Stimulated activated CD4-positive, alpha-beta T cell treated with anti-CD3 and anti-CD28 coated beads, Interleukin-1b, Interleukin-23, amount 100 ng/mL, for 1 hour (primary cell): ENCODE measurements at places on chromosomes 3 and 15.

DNA sequence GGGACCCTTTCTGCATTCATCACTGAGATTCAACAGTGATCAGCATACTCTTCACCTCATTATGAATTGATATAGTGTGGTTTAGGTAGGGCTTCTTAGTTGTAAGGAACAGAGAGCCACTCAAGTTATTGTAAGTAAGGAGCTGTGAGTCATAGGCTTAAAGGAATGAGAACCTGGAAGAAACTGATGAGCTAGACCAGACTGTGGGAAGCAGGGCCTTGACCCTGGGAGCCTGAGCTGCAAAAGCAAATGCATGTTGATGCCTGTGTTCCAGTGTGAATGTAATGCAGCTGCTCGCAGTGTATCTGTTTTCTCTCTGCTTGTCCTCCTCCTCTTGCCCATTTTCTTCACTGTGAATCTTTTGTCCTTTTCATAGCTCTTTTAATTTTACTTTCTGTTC is 13.6 kb downstream of the ZKSCAN7 start:
- DNase-seq, result no peak

DNA sequence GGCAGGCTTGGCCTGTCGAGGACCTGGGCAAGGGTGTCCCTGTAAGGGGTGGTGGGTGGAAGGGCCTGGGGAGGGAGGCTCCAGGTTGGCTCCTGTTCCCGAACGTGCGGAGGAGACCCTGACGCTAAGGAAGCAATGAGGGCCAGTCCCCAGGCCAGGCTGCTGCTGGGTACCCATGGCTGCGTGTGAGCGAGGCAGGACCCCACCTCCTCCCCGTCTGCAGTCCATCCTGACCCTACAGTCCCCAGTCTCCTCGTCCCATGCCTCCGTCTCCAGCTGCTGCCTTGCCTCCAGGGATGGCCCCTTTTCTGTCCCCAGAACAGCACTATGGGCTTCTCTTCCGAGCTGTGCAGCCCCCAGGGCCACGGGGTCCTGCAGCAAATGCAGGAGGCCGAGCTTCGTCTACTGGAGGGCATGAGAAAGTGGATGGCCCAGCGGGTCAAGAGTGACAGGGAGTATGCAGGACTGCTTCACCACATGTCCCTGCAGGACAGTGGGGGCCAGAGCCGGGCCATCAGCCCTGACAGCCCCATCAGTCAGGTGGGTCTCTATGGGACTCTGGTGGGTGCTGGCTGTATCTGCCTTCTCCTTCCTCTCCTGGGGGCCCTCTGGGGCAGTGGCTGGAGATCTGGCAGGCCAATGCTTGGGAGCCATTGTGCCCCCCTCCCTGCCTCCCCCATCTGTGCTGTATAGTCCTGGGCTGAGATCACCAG is 571 bp downstream of the FES start:
- no peak for DNase-seq

- no peak for DNase-seq
Measured at GRCh38 chr3:13475871-13476590, 4.1 kb upstream of the HDAC11 start.

DNA sequence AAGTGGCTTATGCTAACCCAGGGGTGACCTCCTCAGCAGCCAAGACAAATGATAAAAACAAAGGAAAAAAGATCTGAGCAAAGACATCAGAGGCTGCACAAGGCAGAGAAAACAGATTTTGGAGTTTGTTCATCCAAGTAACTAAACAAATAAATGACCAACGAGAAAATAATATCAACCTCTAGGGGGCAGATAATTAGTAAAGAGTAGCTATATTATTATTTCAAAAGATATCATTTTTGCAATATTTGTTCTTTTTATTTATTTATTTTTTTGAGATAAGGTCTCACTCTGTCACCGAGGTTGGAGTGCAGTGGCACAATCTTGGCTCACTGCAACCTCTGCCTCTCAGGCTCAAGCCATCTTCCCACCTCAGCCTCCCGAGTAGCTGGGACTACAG is 101.8 kb downstream of the PCCB start:
- DNase-seq, result no peak
